ENCODE measurements at places on chromosomes 7 and 10. TPM values are rescaled to one million over a fixed set of nuclear protein-coding genes. Genes with fewer than 3 reads are reported as not detected.

- no peak for DNase-seq
- no peaks in the 10 kb centered on the region for H3K36me3 ChIP-seq
- H3K4me3 ChIP-seq: no peak overlapping the region
- H3K27ac ChIP-seq: no peak overlapping the region
Observed at GRCh38 chr10:46084321-46085165, 38.5 kb upstream of the MSMB start.

DNA sequence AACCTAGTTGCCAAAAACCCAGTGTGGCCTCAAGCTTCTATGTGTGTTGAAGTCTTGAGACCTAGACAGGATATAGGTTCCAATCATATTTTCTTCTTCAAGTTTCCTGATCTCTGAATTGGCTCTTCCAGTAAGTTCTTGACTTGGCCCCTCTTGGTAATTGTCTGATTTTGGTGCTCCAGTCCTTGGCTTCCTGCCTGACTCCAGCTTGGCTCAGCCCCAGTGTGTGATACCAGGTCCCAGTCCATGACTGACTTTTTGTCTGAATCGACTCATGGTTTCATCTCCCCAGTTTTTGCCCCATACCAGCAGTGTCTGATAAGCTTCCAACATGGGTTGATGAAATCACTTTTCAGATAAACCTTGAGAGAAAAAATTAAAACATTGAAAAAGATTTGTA is 72.3 kb downstream of the FAS start:
- H3K36me3 ChIP-seq: no peaks in the 10 kb centered on the region
- no peak overlapping the region for H3K4me3 ChIP-seq
- H3K27me3 ChIP-seq: no peaks in the 10 kb centered on the region
- peak; percentile 70 for DNase-seq

GRCh38 chr10:32923849-32924248 is 34.2 kb downstream of the ITGB1 start:
- no peaks in the 10 kb centered on the region for H3K27me3 ChIP-seq
- no peak overlapping the region for H3K27ac ChIP-seq
- no peak overlapping the region for H3K4me3 ChIP-seq
- DNase-seq: no peak
- H3K36me3 ChIP-seq: peaks cover 100% of the 10 kb centered on the region
- no peaks in the 10 kb centered on the region for H3K4me1 ChIP-seq

- DNase-seq: no peak
- peaks cover 2% of the 10 kb centered on the region for H3K4me1 ChIP-seq
- H3K4me3 ChIP-seq: no peak overlapping the region
Observed at GRCh38 chr10:14645239-14645960, 129.3 kb downstream of the FAM107B start.

DNA sequence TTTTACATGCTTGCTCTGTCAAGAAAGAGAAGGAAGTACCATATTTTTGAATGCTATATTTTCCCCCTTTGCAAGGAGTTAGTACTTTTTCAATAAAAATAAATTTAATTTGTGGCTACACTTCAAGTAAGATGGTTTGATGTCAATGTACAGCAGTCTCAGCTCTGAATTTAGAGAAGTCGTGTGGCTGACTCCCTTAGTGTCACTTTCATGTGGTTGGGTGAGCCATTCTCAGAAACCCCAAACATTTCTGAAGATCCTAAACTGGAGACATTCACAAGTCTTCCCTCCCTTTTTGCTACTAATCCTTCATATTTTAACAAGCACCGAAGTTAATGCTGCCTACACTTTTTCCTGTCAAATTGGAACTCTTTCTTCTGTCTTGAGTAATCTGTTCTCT is 244.4 kb downstream of the DYNC1I1 start:
- no peak overlapping the region for H3K27ac ChIP-seq
- H3K27me3 ChIP-seq: no peaks in the 10 kb centered on the region
- no peaks in the 10 kb centered on the region for H3K36me3 ChIP-seq
- no peaks in the 10 kb centered on the region for H3K4me1 ChIP-seq

DNA sequence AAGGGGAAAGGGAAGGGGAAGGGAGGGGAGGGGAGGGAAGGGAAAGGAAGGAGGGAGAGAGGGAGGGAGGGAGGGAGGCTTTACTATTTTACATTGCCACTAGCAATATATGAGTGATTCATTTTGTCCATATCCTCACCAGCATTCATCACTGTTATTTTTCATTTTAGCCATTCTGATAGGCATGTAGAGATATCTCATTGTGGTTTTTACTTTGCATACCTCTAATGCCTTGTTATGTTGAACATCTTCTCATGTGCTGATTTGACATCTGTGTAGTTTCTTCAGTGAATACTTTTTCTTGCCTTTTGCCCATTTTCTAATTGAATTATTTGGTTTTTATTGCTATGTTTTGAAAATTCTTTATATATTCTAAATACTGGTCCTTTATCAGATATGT is 52.7 kb downstream of the GCC1 start:
- no peaks in the 10 kb centered on the region for H3K36me3 ChIP-seq
- H3K27ac ChIP-seq: no peak overlapping the region
- H3K27me3 ChIP-seq: peaks cover 42% of the 10 kb centered on the region
- H3K4me1 ChIP-seq: no peaks in the 10 kb centered on the region

DNA sequence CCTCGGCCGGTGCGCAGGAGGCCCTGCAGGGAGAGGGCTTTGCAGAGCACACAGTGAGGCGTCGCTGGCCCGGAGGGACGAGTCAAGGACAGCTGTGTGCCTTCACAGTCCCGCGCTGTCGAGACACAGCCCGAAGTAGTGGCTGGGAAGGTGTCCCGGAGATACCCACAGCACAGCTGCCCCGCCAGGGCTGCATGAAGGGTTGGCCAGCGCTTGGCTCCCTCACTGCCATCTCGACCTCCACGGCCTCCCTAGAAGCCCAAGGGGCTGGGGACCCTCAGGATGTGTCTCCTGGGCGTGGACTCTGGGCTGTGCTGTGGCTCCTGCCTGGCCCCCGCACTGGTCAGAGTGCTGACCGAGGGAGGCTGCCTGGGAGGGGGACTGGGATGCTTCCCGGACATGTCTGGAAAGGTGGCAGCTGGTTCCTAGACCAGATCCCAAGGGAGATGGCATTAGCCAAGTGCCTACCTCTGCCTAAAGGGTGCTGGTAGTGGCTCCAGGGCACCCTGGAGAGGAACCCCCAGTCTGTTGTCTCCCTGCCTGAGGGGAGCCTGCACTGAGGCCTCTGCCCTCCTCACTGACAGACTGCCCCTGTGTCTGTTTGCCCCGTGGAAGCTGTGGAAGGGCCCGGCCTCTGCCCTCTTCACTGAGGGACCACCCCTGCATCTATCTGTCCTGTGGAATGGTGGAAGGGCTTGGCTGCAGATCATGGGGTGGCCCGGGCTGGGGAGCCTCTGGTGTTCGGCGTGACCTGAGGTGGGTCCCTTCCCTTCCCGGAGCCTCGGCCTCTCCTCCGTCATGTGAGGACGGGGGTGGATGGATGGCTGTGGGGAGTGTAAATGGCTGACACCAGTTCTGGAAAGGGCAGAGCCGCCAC is 5.8 kb downstream of the ELFN1 start:
- peaks cover 27% of the 10 kb centered on the region for H3K27me3 ChIP-seq
- H3K36me3 ChIP-seq: no peaks in the 10 kb centered on the region
- H3K27ac ChIP-seq: no peak overlapping the region
- H3K4me3 ChIP-seq: no peak overlapping the region
- H3K4me1 ChIP-seq: peaks cover 4% of the 10 kb centered on the region

DNA sequence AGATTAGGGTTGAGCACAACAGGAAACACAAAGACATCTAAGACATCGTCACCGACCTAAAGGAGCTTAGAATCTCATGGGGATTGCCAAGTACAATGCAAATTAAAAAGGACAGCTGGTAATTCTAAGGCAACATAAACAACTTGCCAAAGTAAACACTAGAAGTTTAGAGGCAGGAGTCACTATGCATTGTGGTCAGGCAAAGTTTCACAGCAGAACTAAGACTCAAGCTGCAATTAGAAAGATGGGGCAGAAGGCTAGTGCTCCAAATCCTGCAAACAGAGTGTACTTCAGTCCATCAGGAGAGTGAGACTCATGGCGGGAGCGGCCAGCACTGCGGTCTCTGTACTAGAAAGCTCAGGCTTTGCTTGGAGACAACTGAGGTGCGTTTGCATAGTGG is 52.7 kb downstream of the HIPK2 start:
- peaks cover 87% of the 10 kb centered on the region for H3K4me1 ChIP-seq
- no peak for DNase-seq
- no peaks in the 10 kb centered on the region for H3K36me3 ChIP-seq
- H3K27me3 ChIP-seq: no peaks in the 10 kb centered on the region

- H3K27me3 ChIP-seq: no peaks in the 10 kb centered on the region
- no peaks in the 10 kb centered on the region for H3K36me3 ChIP-seq
- no peak for DNase-seq
- H3K27ac ChIP-seq: no peak overlapping the region
- no peak overlapping the region for H3K4me3 ChIP-seq
Observed at GRCh38 chr10:28429045-28429444, 103.9 kb upstream of the WAC start.

- H3K36me3 ChIP-seq: no peaks in the 10 kb centered on the region
- no peak for DNase-seq
- H3K27me3 ChIP-seq: no peaks in the 10 kb centered on the region
- no peak overlapping the region for H3K4me3 ChIP-seq
- peak overlapping the region; percentile 78 for H3K27ac ChIP-seq
Observed at GRCh38 chr7:770741-771166, 43.7 kb upstream of the PRKAR1B start.

- no peak for DNase-seq
- no peak overlapping the region for H3K4me3 ChIP-seq
- peaks cover 29% of the 10 kb centered on the region for H3K36me3 ChIP-seq
- H3K4me1 ChIP-seq: no peaks in the 10 kb centered on the region
- H3K27ac ChIP-seq: no peak overlapping the region
Observed at GRCh38 chr7:139294241-139294640, 46.9 kb upstream of the FMC1 start.

- H3K27ac ChIP-seq: no peak overlapping the region
- DNase-seq: no peak
- no peaks in the 10 kb centered on the region for H3K4me1 ChIP-seq
- H3K36me3 ChIP-seq: no peaks in the 10 kb centered on the region
- no peak overlapping the region for H3K4me3 ChIP-seq
- no peaks in the 10 kb centered on the region for H3K27me3 ChIP-seq
Observed at GRCh38 chr7:81036057-81036456, 117.2 kb upstream of the SEMA3C start.

DNA sequence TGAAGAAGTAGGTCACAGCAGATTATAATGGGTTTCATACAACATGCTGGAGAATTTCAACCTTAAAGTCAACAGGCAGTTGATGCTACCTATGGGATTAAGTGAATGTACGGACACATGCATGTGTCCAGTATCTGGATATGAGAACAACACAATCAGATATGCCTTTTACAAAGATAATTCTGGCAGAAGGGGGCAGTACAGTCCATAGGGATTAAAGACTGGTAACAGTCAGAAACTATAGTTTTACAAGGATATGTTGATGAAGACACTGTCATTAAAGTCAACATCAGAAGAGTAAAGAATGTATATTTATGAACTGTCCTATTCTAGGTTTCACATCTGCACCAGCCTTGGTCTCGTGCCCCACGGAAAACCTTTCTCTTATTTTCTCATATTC is 41.5 kb downstream of the ANKMY2 start:
- no peak for DNase-seq
- no peaks in the 10 kb centered on the region for H3K27me3 ChIP-seq
- no peaks in the 10 kb centered on the region for H3K4me1 ChIP-seq
- H3K27ac ChIP-seq: no peak overlapping the region

- no peaks in the 10 kb centered on the region for H3K36me3 ChIP-seq
- H3K4me1 ChIP-seq: no peaks in the 10 kb centered on the region
- H3K27me3 ChIP-seq: no peaks in the 10 kb centered on the region
- no peak overlapping the region for H3K27ac ChIP-seq
- no peak for DNase-seq
- H3K4me3 ChIP-seq: no peak overlapping the region
Observed at GRCh38 chr7:88184848-88185304, 35.0 kb downstream of the SRI start.

- H3K4me1 ChIP-seq: no peaks in the 10 kb centered on the region
- H3K27ac ChIP-seq: no peak overlapping the region
- H3K4me3 ChIP-seq: no peak overlapping the region
- H3K27me3 ChIP-seq: no peaks in the 10 kb centered on the region
- DNase-seq: no peak
Observed at GRCh38 chr10:15684768-15685167, 35.0 kb downstream of the ITGA8 start.

GRCh38 chr10:112202561-112203241 is 19.1 kb upstream of the GPAM start:
- H3K4me3 ChIP-seq: no peak overlapping the region
- no peak for DNase-seq
- no peaks in the 10 kb centered on the region for H3K4me1 ChIP-seq
- no peaks in the 10 kb centered on the region for H3K27me3 ChIP-seq

DNA sequence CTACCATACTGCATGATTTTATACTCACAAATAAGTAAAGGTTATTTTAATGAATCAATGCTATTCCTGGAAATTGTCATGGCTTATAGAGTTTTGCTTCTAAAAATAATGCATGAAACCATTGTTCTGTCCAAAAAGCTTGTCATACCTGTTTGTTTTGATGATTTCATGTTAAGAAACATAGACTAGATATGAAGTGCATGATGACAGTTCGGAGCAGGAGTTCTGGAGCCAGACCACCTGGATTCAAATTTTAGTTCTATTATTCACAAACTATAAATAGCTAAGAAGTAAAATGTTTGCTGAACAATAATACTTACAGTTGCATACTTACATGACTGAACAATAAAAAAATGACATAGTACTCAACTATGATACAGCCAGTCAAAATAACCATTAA is 107.0 kb upstream of the AKR1E2 start:
- H3K4me1 ChIP-seq: peaks cover 4% of the 10 kb centered on the region
- H3K36me3 ChIP-seq: no peaks in the 10 kb centered on the region
- H3K27ac ChIP-seq: no peak overlapping the region
- no peak for DNase-seq

DNA sequence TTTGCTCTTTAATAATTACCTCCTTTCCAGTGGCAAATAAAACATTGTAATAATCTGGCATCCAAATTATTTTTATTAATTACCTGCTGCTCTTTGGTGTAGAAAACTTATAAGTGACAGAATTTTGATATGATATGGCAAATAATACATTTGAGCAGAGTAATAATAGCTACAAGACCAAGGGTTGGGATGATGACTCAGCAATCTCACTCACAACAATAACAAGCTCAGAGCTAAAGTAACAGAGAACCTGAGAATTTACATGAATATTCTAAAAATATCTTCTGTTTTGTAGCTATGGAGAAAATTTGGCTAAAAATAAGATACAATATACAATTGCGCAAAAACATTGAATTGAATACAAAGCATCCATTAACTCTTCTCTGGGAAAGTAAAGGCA is 480.8 kb upstream of the COBL start:
- no peaks in the 10 kb centered on the region for H3K4me1 ChIP-seq
- no peak for DNase-seq
- no peak overlapping the region for H3K27ac ChIP-seq
- no peaks in the 10 kb centered on the region for H3K36me3 ChIP-seq

The ITGA8 gene
- total RNA-seq: 3.1 TPM

The COBL gene
- total RNA-seq: 82.1 TPM

The TWNK gene
- 5.2 TPM for total RNA-seq

The ZNF736 gene
- 4.4 TPM for total RNA-seq

The DGKI gene
- 2.2 TPM for total RNA-seq

The CXCL12 gene
- total RNA-seq: 175 TPM

The ZNF777 gene
- 8.1 TPM for total RNA-seq

The GPC2 gene
- 0.90 TPM for total RNA-seq
